Neural progenitor cell (in vitro differentiated cells): ENCODE measurements at places on chromosomes 13 and 19.
A peak's percentile ranks its signal among the peaks of the same experiment; 100 is the strongest.

DNA sequence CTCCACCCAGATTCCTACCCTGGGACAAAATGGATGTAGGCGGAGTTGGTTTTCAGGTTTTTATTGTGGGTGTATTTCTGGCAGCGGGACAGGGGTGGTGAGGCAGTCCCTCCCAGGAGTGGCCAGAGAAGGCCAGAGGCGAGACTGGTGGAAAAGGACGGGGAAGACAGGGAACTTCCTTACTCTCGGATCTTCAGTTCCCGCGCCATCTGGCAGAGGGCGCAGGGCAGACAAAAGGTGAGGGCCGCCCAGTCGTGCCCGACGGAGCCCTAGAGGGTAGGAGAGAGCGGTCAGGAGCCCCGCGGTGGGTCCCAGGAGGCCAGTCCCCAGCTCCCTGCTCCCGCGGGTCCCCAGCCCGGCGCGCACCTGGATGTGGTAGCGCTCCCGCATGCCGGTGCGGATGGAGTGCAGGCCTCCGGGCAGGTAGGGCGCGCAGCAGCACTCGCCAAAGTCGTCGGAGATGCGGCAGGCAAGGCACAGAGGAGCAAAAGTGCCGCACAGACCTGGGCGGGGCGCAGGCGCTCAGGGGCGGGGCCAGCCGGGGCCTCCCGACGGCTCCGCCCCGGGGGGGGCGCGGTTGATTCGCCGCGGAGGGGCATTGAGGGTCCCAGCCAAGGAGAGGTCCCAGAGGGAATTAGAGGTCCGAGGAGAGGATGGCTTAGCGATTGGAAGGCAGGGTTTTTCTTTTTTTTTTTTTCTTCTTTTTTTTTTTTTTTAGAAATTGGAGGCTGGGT, 3.0 kb downstream of the CNFN start:
- peak; percentile 89 for DNase-seq

- no peak for DNase-seq
Observed at GRCh38 chr13:47875201-47875600, 125.9 kb downstream of the SUCLA2 start.

DNA sequence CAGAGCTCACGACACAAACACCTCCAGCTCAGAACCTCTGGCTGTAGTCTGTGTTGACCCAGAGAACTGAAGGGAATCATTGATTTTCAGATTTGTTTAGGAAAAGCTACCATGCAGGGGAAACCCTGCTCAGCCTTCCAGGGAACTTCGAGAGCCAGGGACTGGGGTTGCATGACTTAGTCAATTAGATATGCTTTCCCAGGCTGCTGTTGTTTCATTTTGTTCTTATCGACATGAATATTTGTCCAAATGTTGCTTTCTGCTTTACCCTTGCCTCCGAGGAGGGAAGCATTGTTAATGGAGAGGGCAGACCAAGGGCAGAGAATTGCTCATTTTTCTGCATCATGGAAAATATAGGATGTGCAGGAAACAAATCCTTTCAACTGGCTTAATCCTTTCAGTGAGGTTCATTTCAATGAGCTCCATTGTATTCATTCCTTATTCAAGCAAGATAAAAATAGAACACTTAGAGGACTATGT, 82.5 kb downstream of the KLF5 start:
- peak; percentile 13 for DNase-seq

DNA sequence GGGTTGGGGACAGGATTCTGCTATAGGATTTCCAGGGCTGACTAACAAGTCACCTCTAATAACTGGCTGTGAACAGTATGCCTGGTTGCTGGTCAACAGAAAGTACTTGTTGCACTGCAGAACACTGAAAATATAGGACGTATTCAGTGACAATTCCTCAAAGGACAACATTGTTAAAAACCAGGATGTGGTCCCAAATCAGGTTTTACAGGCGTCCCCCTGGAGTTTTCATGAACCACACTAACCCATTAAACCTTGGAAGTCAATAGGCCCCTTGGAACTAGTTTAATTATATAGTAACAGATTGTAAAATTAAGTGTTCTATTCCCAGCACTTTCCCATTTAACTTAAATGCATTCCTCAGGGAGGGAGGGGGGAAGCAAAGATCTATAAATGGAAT, 495.4 kb downstream of the TBC1D4 start:
- no peak for DNase-seq

- DNase-seq, result no peak
Observed at GRCh38 chr13:60009300-60010253, 154.2 kb downstream of the DIAPH3 start.

DNA sequence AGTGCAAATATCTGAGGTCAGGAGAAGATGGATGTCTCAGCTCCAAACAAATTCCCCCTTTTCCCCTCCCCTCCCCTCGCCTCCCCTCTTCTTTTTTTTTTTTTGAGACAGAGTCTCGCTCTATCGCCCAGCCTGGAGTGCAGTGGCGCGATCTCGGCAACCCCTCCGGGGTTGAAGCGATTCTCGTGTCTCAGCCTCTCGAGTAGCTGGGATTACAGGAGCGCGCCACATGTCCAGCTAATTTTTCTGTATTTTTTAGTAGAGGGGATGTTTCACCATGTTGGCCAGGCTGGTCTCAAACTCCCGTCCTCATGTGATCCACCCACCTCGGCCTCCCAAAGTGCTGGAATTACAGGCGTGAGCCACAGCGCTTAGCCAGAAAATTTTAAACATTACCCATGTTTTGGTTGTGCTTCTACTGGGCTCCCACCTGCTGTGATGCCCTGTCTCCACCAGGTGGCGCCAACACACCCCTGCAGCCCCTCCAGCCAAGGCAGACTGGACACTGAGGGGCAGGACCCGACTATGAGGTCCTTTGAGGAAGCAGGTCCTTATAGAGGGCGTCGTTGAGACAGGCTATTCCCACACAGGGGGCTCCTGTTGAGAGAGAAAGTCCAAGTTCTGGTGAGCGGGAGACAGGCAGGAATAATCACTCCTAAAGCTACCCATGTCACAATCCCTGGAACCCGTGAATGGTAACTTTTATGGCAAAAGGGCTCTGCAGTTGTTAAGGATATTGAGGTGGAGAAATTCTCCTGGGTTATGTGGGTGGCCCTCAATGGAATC, 6.3 kb downstream of the ERICH4 start:
- DNase-seq, result peak; percentile 86

GRCh38 chr19:51802775-51803174, 7.8 kb downstream of the FPR3 start:
- no peak for DNase-seq

- no peak for DNase-seq
Observed at GRCh38 chr13:105579821-105580710, 955.4 kb downstream of the EFNB2 start.

- DNase-seq, result no peak
Observed at GRCh38 chr19:3253270-3253669, 28.8 kb downstream of the CELF5 start.

DNA sequence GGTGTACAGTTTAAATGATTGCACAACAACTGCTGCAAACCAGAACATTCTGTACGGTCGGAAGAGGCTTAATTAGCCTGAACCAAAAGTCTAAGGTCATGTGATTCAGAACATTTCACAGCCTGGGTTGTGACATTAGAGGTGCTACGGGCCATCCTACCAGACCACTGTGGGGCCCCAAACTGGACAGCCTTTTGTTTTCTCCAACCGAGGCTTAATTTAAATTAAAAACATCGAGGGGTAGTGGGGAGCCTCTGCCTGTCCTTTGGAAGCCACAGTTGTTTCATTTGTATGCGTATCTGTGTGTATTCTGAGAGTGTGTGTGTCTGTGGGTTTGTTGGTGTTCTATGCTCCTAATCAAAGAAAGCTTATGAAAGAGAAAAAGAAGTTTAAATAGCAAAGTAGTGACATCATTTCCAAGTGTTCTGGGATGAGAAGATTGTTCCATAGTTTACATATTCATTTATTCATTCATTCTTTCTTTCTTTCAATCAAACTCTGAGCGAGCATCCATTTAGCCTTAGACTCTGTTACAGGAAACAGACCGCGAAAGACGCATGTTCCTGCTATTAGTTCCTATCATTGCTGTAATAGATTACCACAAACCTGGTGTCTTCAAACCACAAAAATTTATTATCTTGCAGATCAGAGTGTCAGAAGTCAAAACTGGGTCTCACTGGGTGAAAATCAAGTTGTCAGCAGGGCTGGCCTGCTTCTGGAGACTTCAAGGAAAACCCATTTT, 444.8 kb downstream of the FOXO1 start:
- DNase-seq, result no peak

DNA sequence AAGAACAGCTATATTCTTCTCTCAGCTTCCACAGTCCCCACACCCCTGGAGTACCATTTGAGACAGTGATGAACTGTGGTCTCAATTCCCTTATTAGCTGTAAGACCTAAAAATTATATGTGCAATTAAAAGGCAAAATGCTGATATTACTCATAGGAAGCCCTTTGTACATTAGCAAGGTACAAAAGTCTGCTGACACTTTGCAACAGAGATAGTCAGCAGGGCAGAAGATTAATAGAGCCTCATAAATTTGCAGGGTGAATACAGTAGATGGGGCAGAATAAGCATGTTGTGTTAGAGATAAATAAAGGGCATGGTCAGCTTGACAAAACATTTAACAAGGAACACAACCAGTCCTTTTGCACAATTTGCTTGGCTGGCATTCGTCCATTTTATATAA, 210.0 kb upstream of the OBI1 start:
- no peak for DNase-seq

DNA sequence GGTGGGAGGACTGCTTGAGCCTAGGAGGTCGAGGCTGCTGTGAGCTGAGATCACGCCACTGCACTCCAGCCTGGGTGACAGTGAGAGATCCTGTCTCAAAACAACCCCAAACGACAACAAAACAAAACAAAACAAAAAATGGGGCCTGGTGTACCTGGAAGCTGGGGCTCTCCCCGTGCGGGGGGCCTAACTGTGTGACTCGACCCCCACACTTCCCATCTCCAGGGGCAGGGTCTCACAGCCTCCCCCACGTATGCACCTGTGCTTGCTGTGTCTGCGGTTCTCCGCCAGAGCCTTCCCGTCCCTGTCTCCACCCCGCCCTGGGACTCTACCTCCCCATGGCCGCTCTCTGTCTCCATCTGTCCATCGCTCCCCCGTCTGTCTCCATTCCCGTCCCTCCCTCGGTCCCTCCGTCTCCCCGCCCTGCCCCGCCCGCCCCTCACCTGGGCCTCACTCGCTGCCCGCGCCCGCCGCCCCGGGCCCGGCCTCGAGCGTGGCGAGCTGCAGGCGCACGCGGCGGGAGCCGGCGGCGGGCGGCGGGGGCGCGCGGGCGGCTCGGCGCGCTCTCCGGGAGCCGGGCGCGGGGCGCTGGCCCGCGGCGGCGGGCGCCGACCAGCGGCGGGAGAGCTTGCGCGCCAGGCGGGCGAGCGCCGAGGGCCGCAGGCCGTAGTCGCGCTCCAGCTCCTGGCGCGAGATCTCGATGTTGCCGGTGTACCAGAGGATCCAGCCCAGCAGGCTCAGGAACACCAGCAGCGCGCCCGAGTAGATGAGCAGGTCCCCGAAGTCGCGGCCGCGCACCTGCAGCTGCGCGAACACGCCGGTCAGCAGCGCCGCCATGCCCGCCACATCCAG, 587 bp downstream of the TMEM238 start:
- peak; percentile 88 for DNase-seq

DNA sequence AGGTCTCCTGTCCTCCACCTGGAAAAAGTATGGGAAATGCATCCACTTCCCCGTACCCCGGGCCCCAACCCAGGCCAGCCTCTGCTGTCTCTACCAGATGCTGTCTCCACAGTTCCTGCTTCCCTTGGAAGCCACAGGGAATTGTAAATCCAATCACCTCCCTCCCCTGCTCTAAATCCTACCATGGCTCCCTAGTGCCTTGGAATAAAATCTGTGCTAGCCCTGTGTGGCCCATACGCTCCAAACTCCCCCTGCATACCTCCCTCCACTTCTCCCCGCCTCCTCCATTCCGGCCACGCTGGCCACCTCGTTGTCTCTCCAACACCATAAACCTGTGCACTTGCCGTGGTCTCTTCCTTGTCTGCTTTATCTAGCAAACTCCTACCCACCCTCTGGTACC, 31.2 kb downstream of the UNC13A start:
- no peak for DNase-seq

GRCh38 chr13:93788456-93788855, 561.8 kb downstream of the GPC6 start:
- DNase-seq, result no peak

GRCh38 chr13:50309318-50309717, 294.1 kb downstream of the KCNRG start:
- no peak for DNase-seq

DNA sequence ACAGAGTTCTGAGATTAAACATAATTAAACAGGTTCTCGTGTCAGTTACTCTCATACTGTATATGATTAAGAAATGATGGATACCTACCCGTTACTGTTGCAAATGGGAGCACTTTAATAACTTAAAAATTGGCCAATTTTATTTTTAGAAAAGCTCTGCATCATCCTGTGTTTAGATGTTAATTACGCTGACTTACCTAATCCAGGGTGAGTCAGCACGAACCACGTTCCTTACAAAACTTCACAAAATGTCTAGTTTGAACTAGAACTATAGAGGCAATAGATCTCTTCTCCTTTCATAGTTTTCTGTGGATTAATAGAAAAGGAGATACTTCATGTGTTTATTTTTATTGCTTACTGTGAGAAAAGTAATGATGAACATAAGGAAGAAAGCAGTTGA, 363.9 kb downstream of the MYO16 start:
- no peak for DNase-seq

GRCh38 chr13:22933571-22934181, 247.1 kb upstream of the SGCG start:
- no peak for DNase-seq

GRCh38 chr19:7597689-7598088, 2.0 kb downstream of the CAMSAP3 start:
- DNase-seq, result no peak

GRCh38 chr19:38072776-38073750, 151.0 kb downstream of the DPF1 start:
- no peak for DNase-seq

- no peak for DNase-seq
Observed at GRCh38 chr19:17335575-17335974, 920 bp upstream of the ANO8 start.

DNA sequence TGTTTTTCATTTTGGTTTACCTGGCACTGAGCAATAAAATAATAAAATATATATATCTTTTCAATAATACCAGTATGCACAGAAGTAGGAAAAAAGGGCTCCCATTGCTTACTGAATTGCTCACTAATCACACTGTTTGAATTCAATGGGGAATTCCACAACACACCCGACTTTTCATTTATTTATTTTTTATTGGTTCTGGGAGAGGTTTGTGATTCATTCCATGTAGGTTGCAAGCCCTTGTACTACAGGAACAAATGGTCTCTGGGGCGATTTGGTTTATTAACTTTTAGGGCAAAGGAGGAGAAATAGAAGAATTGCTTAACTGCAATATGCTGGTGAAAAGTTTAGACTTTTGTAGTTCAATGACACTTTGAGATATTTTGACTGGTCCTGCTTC, 207.4 kb downstream of the DCT start:
- no peak for DNase-seq

GRCh38 chr13:109843695-109844094, 57.3 kb upstream of the IRS2 start:
- no peak for DNase-seq

DNA sequence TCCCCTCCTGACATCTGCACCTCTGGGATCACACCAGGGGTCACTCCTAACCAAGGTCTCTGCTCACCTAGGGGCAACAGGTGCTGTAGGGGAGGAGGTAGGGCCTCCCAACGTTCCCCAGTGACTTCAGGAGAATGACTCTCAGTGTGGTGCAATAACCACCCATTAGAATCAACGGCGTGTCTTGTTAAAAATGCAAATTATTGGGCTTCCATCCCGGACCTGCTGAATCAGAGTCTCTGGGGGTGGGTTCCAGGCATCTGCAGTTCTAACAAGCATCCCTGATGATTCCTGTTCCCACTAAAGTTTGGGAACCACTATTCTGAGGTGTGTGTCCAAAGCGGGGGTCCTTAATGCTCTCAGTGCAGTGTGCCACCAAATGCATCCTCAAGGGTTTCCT, 84.6 kb downstream of the CRYL1 start:
- no peak for DNase-seq

GRCh38 chr19:28687296-28687695, 525.7 kb downstream of the UQCRFS1 start:
- DNase-seq, result no peak
